ENCODE measurements at places on chromosomes 2 and 18.

DNA sequence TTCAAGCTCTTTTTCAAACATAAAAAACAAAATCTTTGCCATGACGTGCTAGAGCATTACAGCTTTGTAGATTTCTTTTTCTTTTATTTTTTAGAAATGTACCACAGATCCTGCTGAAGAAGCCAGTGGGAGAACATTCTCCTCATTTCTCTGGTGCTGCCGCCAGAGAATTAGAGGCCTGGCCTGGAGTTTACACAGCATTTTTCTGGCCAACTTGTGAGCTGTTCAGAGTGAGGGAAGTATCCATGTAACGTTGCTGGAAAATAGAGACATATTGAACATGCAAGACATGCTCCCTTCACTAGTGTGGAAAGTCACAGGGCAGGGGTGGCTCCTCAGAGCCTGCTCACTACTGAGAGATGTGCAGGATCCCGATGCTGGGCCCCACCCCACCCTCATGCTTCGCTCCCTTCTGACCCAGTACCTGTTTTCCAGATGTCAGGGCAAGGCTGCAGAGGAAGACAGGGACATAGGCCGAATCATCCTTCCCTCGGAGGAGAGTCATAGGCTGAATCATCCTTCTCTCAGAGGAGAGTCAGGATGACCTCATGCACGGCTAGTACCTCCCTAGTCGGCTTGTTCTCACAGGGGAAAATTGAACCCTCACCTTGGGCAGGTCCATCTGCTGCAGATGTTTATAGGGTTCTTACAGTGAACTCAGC lies 298.5 kb downstream of the INSIG2 start:
- DNase-seq: no peak

DNA sequence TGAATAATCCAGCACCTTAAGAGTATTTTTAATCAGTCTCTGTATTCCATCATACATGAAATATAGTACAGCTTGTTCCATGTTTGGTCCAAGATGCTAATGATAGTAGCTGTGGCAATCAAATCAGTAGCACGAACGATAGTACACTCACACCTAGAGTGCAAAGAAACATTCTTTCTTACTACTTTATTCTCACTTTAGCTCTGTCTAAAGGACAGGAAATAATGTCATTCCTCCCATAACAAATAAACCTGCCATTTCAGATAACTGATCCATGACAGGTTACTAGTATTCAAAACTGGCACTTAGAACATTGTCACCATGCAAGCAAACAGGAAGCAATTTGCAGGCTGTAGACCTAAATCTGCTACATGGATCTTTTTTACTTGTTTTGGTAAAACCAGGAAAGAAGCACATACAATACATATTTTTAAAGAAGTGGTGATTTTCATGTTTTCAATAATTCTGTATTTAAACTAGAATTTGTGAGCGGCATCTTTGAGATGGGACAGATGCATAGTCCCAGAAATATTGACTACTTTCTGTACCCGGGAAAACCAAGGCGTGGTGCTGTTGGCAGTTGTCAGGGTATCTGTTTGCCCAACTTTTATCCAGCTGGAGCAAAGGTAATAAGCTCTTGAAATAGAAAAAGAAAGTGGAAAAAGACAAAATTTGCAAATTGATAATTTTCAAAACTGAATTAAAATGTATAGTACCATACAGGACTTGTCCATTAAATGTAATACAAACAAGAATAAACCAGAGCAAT lies 49.5 kb downstream of the IKZF2 start:
- no peak for DNase-seq

DNA sequence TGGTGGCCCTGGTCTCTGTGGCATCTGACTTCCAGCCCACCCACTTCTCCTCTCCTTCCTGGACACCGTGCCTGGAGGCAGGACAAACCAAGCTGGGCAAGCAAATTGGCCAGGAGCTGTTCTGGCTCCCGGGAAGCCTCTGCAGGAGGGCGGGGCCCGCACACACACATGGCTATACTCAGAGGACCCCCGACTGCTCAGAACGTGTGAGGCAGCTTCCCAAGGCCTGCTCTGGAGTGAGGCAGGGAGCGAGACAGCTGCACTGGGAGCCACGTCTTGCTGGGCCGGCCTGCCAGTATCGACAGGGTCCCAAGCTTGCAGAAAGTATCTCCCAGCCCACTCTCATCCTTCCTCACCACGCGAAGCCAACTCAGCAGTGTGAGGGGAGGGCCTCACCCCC lies 257.3 kb downstream of the TWIST2 start:
- no peak for DNase-seq

- DNase-seq: no peak
Observed at GRCh38 chr18:30929718-30930117, 112.8 kb downstream of the DSC3 start.

- DNase-seq: no peak
Observed at GRCh38 chr2:226792155-226792881, 7.3 kb downstream of the IRS1 start.

DNA sequence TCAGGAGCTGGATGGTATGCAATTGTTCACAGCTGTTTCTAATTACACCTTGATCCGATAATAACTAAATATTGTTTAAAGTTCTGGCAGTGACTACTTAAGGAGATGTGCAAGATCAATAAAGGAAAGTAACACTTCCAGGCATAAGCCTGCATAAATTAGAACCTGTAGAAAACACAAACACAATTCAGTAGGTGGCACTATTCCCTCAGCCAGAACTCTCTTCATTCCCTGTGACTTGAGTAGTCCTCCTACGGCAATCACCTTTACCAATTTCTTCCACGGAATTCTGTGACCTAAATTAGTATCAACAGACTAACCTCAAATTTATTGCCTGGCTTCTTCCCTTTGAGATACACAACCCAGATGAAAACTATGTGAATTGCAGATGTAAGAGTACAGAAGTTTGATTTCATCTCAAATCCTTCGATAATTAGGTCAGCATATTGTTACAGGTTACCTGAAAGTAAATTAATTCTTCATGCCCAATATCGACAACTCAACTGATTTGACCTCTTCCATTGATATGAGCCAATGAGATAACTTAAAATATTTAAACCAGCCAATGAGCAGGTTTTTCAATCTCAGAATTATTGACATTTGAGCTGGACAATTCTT lies 137.8 kb downstream of the PID1 start:
- no peak for DNase-seq

DNA sequence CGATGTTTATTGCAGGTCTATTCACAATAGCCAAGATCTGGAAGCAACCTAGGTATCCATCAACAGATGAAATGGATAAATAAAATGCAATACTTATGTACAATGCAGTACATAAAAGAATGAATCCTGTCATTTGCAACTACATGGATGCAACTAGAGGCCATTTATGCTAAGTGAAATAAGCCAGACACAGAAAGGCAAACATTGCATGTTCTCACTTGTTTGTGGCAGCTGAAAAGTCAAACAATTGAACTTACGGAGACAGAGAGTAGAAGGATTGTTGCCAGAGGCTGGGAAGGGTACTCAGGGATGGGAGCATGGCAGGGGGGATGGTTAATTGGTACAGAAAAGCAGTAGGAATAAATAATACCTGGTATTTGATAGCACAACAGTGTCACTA lies 563.9 kb downstream of the TMX3 start:
- DNase-seq: no peak

DNA sequence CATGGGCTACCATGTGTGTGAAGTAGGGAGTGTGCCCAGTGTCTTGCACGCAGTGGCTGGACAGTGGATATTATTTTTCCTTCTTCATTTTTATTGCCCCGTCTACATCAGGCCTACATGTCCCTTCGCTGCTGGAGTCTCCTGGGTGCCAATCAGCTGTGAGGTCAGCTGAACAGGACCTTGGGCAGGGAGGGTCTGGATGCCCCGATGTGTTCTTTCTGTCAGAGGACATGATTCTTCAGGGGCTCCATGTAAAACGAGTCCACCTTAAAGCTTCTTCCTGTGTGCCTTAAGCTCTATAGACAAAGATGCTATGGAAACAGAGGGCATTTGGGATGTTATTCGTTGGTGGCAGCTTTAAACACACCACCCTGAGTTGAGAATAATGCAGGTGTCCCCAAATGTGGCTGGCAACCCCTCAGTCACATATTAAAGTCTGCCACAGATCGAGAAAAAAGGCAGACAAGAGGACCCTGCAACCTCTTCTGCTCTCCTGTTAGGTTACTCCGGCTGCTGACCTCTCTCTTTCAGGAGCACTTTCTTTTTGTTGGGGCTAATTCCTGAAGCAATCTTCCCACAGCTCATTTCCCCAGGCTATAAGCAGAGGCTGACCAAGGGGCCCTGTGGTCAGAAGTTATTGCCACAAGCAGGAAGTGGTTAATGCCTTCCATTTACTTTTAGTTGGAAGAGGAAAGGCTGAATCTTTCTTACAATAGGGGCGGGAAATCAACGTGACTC lies 20.0 kb downstream of the GREB1 start:
- no peak for DNase-seq

DNA sequence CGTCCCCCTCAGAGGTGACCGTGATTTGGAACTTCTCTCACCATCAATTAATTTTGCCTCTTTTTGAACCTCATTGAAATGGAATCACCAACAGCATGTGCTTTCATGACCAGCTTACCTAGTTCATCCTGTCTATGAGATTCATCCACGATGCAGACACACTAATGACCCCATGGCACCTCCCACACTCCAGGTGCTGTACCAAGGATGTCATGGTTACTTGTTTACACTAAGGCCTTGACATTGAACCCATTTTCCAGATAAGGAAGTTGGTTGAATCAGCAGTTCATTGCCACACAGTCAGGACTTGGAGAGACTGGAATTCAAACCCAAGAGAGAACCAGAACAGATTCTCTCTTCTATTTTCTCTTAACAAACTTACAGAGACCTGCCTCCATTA lies 139.0 kb downstream of the ZFP36L2 start:
- no peak for DNase-seq

- no peak for DNase-seq
Observed at GRCh38 chr2:8448824-8449556, 232.9 kb upstream of the ID2 start.

DNA sequence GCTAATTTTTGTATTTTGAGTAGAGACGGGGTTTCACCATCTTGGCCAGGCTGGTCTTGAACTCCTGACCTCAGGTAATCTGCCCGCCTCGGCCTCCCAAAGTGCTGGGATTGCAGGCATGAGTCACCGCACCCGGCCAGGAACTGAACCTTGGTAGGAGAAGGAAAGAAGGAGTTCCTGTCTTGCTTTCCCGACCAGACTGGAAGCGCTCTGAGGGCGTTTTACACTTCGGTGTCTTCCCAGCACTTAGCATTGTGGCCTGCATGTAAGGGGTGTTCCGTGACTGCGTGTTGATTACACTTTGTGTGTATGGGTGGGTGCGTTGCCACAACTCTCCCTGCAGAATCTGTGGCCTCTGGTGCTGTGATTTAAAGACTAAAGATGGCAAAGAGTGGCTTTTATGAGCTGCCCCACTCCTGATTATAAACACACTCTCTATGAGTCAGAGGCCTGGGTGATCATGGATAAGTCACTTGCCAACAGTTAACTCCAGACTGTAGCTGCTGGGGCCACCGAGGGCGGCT lies 46.0 kb downstream of the ODC1 start:
- no peak for DNase-seq

GRCh38 chr2:10765461-10765860 lies 44.0 kb downstream of the ATP6V1C2 start:
- DNase-seq: no peak

DNA sequence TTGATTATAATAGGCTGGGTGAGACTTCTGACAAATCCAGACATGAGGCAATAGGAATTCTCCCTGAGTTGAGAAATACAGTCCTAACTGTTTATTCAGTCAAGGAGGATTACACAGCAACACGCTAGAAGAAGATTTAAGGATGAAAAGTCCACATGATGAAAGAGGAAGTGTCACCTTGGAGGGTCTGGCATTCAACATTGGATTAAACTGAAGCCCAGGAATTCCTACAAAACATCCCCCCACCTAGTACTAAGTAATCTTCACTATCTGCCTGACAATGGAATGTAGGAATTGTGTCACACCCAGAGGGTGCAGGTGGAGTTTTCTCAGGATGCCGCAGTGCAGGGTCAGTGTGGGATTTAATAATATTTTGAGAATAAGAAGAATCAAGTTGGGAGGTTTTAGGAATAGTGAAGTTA lies 142.4 kb downstream of the SOCS6 start:
- no peak for DNase-seq

- DNase-seq: no peak
Observed at GRCh38 chr2:3595404-3595803, 492 bp downstream of the COLEC11 start.

DNA sequence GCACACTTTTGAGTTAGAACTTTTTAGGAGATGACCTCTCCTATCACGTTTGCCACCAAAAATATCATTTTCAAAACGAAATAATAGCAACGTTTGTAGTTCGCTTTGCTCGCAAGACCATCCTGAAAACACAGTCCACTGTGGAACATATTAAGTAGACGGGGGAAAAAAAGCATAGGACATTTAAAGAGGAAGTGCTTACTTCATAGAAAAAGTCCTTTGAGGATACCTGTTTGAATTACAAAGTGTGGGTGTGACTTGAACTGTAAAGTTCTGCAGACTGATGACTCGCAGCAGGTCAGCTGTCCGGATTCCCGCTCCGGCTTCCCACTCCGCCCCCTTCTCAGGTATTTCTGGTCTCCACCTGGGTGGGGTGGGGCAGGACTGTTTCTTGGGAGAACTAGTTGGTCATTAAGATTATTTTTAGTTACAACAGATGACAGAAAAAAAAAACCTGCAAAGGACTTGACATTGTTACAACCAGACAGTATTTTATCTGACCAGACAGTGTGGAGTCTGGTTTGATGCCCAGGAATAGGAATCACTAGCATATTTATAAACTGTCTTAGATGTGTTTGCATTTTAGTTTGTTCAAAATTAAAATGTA lies 13.3 kb downstream of the CNOT11 start:
- DNase-seq: no peak

DNA sequence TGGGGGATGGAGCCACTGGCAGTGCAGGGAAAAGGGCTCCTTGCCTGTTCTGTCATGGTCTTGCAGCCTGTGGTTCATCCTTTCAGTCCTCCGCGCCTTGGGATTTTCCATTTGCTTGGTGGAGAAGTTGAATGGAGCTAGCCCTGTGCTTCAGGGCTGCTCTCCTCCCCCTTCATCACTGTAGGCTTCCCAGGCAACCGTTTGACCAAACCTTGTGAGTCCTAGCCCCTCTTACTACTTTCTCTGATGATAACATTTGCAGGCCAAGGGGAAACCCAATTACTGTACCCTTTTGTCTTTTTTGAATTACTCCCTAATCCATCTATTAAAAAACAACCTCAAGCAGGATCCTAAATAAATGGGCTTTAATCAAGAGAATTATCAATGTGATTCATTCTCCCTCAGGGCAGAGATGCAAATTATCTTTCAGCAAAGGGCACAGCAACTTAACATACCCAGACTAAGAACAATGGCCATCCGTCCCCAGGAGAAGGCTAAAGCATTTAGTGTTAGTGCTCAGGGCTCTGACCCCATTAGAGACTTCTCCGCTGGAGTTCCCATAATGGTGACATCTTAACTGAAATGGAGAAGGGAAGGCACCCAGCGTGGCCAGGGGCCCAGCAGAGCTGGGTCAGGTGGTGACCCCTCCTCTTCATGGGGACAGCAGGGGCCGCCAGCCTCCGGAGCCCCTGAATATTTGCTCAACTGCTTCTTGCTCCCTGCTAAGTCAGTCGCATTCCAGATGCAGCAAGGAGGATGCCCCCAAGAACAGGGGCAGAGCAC lies 40.7 kb downstream of the RHOB start:
- no peak for DNase-seq

- no peak for DNase-seq
Observed at GRCh38 chr2:166282154-166282553, 93.6 kb downstream of the SCN9A start.

Data from activated CD4-positive, CD25-positive, alpha-beta regulatory T cell treated with anti-CD3 and anti-CD28 coated beads, Interleukin-2, amount 50 U/mL, for 16 hours (primary cell).